ENCODE measurements at places on chromosomes 5 and 9. TPM values are rescaled to one million over a fixed set of nuclear protein-coding genes. Genes with fewer than 3 reads are reported as not detected.

The PTGES gene
- polyA plus RNA-seq = 58.8 TPM

The KCTD16 gene
- polyA plus RNA-seq = 0.17 TPM

The SLC46A2 gene
- polyA plus RNA-seq = not detected

GRCh38 chr9:82558855-82559630, 503.9 kb downstream of the RASEF start:
- DNase-seq = no peak

DNA sequence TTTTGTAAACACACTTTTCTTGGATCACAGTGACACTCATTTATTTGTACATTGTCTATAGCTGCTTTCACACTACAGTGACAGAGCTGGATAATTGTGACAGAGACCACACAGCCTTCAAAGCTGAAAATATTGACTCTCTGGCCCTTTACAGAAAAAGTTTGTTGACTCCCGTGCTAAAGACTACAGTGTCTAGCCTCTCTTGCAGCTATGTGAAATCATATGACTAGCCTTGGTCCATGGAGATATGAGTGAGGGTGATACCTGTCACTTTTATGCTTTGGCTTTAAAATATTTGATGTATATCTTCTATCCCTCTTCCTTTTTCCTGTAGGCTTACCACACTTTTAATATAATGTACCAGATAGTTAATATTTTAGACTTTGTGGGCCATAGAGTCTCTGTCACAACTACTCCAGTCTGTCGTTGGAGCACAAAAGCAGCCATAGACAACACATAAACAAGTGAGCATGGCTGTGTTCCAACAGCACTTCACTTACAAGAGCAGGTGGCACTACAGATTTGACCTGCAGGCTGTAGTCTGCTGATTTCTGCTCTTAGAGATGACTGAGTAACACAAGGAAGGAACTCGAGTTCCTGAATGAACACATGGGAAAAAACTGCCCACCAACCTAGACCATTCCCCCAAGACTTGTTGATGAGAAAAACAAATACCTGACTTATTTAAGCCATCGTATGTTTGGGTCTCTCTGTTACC, 73.5 kb upstream of the ANKRD55 start:
- no peak for DNase-seq

DNA sequence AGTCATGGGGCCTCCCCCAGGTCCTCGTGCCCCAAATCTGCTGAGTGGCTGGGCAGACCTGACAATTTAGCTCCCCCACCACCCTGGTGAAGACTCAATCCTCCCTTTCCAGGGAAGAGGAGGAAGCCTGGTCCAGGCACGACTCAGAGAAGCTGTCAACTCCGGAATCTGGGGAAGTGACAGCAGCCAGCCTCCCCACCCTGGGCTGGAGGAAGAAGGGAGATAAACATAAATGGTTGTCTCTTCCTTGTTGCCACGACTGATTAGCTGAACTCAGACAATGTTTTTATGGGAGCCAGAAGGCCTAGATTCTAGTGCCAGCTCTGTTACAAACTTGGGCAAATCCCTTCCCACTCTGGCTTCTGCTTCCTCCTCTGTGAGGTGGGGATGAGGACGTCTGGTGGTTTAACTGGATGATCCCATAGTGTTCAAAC, 15.4 kb downstream of the CCDC69 start:
- no peak for DNase-seq

- no peak for DNase-seq
Observed at GRCh38 chr9:97160255-97160654, 121.3 kb upstream of the CTSV start.

DNA sequence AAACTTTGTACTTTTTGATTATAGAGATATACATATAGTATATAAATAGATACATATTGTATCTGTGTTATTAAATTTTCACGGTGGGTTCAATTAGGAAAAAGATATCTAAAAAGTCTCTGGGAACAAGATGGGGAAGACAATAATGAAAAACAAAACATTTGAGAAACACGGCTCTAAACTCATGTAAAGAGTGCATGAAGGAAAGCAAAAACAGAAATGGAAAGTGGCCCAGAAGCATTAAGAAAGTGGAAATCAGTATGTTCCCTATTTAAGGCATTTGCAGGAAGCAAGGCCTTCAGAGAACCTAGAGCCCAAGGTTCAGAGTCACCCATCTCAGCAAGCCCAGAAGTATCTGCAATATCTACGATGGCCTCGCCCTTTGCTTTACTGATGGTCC, at the start of gene IFNA1:
Gene IFNA1, plus strand, starts transcription at position 301 of the 400 bp plus-strand sequence. Its CDS starts 69 bp downstream, at position 370.
- no peak for DNase-seq

Measured in A549 (cell line).